ENCODE measurements at places on chromosomes 5 and 9. TPM values are rescaled to one million over a fixed set of nuclear protein-coding genes. Genes with fewer than 3 reads are reported as not detected.

- DNase-seq, result no peak
Measured at GRCh38 chr5:91946870-91947269, 563.8 kb upstream of the ARRDC3 start.

The GABRA1 gene
- 0.33 TPM for total RNA-seq

The OLFML2A gene
- 25.1 TPM for total RNA-seq

The IRX1 gene
- 7.6 TPM for total RNA-seq

The GRIN3A gene
- total RNA-seq, result not detected

Measured in endodermal cell (in vitro differentiated cells).